ENCODE measurements at places on chromosomes 16 and 17.

DNA sequence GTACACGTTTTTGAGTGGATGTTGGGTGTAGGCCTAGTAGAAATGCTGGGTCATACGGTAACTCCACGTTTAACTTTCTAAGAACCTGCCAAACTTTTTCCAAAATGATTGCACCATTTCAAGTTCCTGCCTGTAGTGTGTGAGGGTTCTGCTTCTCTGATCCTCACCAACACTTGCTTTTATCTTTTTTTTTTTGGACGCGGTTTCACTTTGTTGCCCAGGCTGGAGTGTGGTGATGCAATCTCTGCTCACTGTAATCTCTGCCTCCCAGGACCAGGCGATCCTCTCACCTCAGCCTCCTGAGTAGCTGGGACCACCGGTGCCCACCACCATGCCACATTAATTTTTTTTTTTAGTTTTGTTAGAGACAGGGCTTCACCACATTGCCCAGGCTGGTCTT is 23.5 kb downstream of the ZNF750 start:
- no peak for DNase-seq

GRCh38 chr17:63631626-63632025 is 9.4 kb downstream of the MAP3K3 start:
- DNase-seq: no peak

GRCh38 chr17:4176808-4177472 is 33.9 kb downstream of the CYB5D2 start:
- no peak for DNase-seq

- no peak for DNase-seq
These were observed 115.7 kb upstream of the KCNJ16 start for GRCh38 chr17:69959283-69959682.

DNA sequence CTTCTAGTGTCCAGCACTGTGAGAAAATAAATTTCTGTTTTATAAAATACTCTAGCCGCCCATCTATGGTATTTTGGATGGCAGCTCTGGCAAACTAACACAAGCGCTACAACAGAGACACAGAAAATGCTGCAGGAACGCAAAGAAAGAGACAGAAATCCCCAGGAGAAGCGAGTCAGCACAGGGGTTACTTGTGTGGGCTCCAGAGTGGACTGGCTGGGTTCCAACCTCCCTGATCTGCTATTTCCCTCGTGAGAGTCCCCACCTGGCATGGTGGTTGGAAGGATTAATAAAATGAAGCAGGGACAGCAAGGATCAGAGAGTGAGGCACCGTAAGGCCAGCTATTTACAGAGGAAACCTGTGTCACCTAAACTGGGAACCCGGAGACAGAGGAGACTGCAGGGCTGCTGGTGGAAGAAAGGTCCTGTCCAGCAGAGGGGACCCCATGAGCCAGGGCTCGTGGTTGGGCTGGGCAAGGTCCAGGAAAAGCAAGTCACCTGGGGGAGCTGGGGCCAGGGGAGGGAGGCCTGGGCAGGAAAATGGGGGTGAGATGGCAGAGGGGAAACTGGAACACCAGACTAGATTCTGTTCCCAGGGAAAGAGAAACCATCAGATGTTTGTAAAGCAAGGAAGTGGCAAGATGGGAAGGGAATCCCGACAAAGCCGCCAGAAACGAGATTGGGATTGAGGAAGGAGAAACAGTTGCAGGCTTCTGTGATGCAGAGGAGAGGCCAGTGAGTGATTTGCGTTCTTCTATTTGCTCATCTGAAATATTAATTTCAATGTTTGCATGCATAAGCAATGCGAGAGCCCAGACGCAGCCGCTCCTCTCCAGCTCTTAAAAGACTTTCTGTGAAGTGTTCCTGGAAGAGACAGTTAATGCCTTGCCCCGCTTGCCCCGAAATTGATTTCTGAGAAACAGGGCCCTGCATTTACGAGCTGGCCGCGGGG is 63.0 kb upstream of the TEKT3 start:
- no peak for DNase-seq

GRCh38 chr16:83338941-83339340 is 468.8 kb upstream of the HSBP1 start:
- DNase-seq: no peak

DNA sequence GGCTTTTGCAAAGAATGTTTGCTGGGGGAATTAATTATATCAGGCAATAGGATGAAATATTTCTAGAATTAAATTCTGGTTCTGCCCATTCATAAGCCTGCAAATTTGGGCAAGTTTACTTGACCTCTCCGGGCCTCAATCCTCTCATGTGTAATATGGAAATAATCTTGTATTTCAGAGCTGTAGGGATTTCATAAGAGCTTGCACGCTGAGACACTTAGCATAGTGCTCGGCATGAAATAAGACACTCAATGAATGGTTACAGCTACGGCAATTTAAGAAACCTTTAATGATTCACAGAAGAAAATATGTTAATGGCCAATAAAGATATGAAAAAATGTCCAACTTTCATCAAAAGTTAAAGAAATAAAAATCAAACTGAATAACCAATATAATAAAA is 40.6 kb upstream of the PITPNM3 start:
- no peak for DNase-seq

DNA sequence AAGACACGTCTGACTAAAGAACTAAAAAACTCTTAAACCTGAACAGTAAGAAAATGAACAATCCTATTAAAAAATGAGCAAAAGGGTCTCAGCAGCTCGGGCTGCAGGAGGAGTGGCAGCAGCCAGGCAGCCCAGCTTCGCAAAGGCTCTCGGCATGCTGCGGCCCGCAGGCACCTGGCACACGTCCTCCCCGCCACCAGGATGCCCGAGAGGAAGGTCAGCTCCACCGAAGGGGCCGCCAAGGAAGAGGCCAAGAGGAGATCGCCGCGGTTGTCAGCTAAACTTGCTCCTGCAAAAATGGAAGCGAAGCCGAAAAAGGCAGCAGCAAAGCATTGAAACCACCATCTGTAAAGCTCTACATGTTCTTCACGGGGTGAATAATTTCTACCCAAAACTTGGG is 173.5 kb downstream of the BCAS3 start:
- no peak for DNase-seq

DNA sequence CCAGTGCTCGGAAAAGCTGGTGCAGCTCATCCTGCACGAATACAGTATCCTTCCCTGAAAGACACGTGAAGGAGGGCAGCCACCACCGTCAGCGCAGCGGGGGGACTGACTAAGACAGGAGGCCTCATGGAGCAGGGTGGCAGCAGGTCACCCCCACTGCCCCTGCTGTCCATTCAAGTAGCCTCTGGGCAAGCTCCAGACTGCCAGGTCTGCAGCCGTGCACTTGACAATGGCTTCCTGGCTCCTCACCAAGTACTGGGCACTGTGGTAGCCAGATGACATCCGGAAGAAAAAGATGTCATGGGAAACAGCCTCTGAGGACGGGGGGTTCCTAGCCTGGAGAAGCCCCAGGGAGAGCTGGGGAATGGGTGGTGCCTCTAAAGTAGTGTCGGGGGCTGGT is 7.9 kb upstream of the MYO15A start:
- no peak for DNase-seq

DNA sequence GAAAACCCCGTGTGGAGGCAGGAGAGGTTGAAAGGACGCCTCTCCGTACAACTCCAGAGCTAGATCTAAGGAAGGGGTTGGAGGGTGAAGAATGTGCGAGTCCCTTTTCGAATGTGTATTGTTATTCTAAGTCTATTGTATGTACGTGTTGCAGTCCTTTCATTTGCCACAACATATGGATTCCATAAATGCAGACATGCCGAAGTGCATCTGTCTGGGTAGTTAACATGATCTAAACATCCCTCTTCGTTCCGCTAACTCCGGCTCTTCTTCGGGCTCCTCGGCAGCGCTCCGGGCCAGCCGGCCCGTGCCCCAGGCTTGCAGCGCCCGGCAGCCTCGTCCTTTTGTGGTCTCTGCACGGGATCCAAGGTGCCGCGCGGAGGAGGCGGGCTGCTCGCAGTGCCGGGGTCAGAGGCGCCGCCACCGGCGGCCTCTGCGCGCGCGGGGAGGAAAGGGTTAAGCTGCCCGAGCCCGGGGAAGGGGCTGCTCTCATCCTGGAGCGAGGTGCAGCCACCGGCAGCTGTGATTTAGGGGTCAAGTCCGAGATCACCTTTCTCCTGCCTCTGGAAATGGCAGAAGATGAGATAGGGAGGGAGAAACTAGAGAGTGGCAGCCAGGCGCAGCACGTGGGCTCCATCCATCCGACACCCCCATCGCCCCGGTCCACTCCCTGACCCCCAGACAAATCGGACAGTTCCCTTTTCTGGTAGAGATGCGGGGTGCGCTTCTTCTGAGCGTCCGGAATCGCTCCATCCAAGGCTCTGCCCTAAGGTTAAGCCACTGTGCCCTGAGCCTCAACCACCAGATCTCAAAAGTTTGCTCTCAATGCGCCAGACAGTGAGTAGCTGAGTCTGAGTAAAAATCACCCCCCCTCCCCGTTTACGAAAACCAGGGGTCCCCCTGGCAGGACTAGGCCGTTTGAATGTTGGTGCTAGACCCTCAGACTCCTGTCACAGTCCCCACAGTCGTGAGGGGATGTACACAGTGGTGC is 15.1 kb upstream of the ZFHX3 start:
- no peak for DNase-seq

- no peak for DNase-seq
These were observed 48.5 kb downstream of the CDH13 start for GRCh38 chr16:82675300-82675699.

DNA sequence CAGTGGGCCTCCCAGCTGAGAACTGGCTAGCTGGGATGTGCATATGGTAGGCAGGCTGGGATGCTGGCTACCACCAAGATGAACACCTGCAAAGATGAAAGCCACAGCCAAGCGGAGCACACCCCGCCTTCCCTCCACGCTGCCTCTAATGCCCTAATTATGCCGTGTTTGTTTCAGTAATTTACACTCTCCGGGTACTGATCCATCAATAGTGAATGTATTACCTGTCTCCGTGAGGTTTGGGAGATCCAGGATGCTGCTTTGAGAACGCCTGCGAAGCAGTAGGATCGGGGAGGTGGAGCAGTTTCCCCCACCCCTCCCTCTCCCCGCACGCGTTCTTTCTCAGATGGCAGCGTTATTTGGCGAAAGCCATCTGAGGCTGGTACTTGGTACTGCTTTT is 28.9 kb upstream of the GSE1 start:
- no peak for DNase-seq

- DNase-seq: peak; percentile 28
These were observed 104.4 kb downstream of the IRX5 start for GRCh38 chr16:55035029-55035428.

DNA sequence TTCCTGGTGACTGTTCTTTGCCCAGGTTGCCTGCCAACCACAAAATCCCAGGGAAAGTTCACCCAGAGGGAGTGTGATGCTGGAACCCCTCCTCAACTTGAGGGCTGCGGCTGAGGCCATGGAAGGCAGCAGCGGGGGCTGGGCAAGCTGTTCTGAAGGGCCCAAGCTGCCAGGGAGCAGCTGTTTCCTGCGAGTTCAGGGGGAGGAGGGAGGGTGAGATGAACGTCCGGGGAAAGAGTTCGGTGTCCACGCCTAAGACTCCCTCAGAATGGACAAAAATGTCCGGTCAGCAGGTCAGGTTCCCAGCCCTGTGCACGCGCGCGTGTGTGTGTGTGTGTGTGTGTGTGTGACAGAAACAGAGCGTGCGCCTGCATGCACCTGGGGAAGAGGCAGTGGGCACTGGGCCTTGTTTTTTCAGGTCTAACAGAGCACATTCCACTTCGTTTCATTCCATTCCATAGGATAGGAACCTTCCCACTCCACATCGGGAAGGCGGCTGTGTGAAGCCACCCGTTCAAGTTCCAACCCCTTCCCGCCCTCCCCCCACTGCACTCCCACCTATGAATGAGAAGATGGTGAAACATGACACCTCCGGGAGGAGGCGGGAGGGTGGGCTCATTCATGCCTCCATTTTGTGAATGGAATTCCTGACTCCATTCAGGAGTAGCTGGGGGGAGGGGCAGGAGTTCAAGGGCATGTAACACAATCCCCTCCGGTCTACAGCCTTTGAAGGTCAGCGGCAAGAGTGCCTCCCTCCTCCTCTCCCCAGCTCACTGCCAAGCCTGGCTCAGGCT is 15.7 kb downstream of the ETV4 start:
- DNase-seq: no peak

DNA sequence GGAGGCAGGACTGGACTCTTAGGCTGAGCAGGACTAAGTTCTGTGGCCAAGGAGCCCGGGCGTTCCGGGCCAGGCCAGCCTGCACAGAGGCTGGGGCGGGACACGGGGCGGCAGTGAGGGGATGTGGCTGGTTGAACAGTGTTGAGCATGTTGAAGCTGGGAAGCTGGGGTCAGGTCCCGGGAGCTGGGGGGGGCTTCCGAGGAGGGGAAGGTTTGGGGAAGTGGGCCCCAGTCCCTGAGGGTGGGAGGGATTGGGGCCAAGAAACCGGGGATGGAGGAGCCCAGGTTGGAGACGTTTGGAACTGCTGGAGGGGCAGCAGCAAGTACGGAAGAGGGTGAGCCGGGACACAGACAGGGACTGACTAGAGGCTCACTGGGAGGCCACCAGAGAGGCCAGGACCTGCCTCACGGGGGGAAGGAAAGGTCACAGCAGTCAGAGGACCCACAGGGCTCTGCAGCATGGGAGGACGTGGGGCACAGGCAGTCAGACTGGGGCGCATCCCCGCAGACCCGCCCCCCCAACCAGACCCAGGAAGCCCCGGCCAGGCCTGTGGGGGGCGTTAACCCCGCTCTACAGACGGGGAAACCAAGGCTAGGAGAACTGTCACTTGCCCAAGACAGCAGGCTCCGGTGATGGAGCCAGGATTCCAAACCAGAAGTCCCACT is 9.5 kb downstream of the TAX1BP3 start:
- no peak for DNase-seq

GRCh38 chr17:28193241-28193640 is 125.8 kb upstream of the TMEM97 start:
- peak; percentile 51 for DNase-seq

- DNase-seq: no peak
These were observed 115.7 kb upstream of the PMFBP1 start for GRCh38 chr16:72287649-72288048.

- DNase-seq: no peak
These were observed 14.1 kb downstream of the UTS2R start for GRCh38 chr17:82385559-82386254.

DNA sequence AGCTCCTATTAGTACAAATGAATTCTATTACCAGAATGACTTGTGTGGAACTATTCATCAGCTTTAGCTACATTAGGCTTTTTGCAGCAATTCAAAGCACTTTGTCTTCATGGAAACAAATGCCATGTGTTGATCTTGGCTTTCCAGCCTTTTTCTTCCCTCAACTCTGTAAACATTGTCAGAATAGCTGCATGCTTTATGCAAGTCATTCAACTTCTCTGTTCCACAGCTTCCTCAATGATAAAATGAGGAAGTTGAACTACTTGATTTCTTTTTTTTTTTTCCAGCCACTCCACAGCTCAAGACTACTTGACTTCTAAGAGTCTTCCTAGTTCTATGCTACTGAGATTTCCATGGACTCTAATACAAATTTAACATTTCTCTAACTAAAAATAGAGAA is 41.1 kb downstream of the KIAA0753 start:
- peak; percentile 49 for DNase-seq

GRCh38 chr17:80986816-80987475 is 4.7 kb upstream of the CHMP6 start:
- no peak for DNase-seq

- no peak for DNase-seq
These were observed at the start of gene TNFRSF17 for GRCh38 chr16:11964761-11965551. TNFRSF17 (plus strand) TSS chr16:11965210; CDS start chr16:11965325, 115 bp downstream.

- DNase-seq: no peak
These were observed 94.7 kb upstream of the MPHOSPH6 start for GRCh38 chr16:82264756-82265155.

All from hematopoietic multipotent progenitor cell treated with erythropoietin and hydrocortisone succinate and interleukin-3 and kit ligand, for 8 days (in vitro differentiated cells).